ENCODE measurements at places on chromosomes 4 and X.
A peak's percentile ranks its signal among the peaks of the same experiment; 100 is the strongest.

DNA sequence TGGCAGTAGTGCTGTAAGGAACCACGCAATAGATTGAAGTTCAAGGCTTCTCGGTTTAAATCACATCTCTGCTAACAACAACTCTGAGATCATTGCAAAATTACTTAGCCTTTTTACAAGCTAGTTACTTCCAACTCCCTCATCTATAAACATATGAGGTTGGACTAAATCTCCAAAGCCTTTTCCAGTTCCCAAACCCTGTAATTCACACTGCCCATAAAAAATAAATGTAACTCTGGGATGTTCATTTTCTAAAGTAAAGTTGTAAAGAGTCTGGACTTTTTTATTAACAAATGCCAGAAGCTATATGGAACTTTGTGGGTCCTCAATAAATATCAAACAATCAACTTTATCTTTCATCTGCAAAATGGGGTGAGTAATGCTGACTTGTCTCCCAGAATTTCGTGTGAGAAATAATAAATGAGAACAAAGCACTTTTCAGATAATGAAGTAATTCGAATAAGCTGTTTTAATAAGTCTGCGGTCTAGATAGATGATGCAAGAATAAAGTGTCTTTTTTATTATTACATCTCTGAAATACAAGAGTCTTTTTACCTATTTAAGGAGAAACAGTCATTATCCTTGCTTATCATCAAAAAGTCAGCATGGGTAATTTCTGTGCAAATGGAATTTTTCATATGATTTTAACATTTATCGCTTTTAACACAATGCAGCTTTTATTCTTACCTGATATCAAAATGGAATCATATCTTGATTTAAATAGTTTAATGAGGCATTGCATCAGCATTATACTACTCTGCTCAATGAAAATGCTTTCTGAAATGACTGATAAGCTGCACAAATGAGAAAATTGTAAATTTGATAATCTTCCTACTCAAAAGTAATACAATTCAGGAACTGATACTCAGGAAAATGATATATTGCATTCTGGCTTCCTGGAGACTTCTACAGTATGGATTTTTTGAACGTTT is 252.6 kb downstream of the BANK1 start:
- no peak for DNase-seq

DNA sequence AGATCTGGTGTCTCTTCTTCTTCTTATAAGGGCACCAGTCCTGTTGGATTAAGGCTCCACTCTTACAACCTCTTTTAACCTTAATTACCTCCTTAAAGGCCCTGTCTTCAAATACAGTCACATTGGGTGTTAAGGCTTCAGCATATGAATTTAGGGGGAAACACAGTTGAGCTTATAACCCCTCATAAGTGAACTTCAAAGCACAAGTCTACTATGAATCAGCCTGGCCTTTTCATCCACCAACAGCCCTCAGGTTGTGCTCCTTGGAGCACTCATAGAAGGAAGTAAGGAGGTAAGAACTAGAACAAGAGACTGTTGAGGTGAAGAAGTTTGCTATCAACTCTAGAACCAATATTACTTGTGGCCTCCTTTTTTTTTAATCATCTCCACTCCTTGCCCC is 18.8 kb upstream of the TBC1D9 start:
- DNase-seq, result no peak

DNA sequence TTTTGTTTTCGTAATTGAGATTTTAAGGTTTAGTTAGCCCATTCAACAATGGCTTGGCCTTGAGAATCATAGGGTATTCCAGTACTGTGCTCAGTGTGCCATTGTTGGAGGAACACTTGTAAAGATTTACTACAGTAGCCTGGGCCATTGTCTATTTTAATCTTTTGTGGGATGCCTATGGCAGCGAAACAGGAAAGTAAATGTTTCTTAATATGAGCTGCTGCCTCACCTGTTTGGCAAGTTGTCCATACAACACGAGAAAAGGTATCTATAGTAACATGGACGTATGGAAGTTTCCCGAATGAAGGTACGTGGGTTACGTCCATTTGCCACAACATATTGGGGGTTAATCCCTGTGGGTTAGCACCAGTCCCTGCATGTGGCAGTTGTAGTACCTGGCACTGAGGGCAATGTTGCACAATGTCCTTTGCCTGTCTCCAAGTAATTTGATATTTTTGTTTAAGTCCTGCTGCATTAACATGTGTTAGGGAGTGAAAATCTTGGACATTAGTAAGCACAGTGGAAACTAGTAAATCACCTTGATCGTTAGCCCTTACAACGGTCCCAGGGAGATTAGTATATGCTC is 38.6 kb upstream of the AADAT start:
- DNase-seq, result no peak

GRCh38 chr4:1227816-1228215 is 21.1 kb downstream of the CTBP1 start:
- no peak for DNase-seq

- peak; percentile 20 for DNase-seq
Measured at GRCh38 chr4:163701916-163702315, 207.4 kb downstream of the TMA16 start.

GRCh38 chr4:62250100-62250499 is 1050.0 kb downstream of the ADGRL3 start:
- DNase-seq, result no peak

- no peak for DNase-seq
Measured at GRCh38 chr4:47954677-47955076, 40.3 kb upstream of the NFXL1 start.

GRCh38 chr4:17064959-17065358 is 166.5 kb upstream of the LDB2 start:
- no peak for DNase-seq

- DNase-seq, result no peak
Measured at GRCh38 chrX:148135738-148136137, 154.6 kb downstream of the FMR1NB start.

- peak; percentile 19 for DNase-seq
Measured at GRCh38 chrX:36908801-36909675, 99.1 kb upstream of the FAM47C start.

Data from HEK293T (cell line).